SJCRH30 (cell line): ENCODE measurements at places on chromosomes 6 and 20.

GRCh38 chr6:105607636-105608621, 205.0 kb upstream of the PREP start:
- no peak for DNase-seq

- DNase-seq: no peak
Observed at GRCh38 chr6:72522735-72523141, 99.1 kb upstream of the KCNQ5 start.

DNA sequence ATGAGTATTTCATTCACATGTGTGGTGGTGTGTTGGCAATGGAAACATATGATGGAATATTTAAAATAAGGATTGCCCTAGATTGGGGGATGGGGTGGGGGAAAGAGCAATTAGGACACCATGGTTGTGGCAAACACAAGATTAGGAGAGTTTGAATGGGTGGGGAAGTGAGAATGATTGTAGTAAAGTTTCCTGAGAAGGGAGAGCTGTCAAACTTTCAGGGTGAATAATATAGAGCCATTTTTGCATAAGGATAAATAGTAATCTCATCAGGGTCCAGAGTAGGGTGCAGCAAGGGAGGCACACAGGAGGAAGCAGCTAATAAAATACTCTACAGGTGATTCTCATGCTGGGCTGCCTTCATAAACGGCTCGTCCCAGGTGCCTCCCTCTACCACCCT, 294.9 kb upstream of the MARCKS start:
- DNase-seq: no peak

- peak; percentile 29 for DNase-seq
Observed at GRCh38 chr6:76490456-76490855, 418.0 kb upstream of the IMPG1 start.

DNA sequence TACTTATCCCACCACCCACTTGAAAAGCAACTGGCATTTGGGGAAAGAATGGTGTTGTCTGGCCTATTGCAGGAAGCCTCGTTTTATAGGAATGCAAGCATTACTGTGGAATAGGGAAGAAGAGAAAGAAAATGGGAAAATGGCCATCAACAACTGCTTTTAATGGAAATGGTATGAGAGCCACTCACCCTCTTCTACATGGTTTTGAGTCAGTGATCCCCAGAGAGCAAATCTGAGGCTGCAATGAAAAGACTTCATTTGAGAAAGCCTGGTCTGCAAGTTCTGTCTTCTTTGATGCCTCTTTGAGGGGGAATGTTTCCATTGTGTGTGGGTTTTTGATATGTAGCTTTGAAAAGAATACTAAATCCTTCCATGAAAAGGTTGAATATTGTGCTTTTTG, 172.3 kb upstream of the HDDC2 start:
- no peak for DNase-seq

- no peak for DNase-seq
Observed at GRCh38 chr6:3489961-3490624, 33.2 kb upstream of the SLC22A23 start.

GRCh38 chr20:12660918-12661317, 347.9 kb upstream of the SPTLC3 start:
- DNase-seq: peak; percentile 22

GRCh38 chr6:37798436-37799262, 20.9 kb upstream of the ZFAND3 start:
- no peak for DNase-seq

DNA sequence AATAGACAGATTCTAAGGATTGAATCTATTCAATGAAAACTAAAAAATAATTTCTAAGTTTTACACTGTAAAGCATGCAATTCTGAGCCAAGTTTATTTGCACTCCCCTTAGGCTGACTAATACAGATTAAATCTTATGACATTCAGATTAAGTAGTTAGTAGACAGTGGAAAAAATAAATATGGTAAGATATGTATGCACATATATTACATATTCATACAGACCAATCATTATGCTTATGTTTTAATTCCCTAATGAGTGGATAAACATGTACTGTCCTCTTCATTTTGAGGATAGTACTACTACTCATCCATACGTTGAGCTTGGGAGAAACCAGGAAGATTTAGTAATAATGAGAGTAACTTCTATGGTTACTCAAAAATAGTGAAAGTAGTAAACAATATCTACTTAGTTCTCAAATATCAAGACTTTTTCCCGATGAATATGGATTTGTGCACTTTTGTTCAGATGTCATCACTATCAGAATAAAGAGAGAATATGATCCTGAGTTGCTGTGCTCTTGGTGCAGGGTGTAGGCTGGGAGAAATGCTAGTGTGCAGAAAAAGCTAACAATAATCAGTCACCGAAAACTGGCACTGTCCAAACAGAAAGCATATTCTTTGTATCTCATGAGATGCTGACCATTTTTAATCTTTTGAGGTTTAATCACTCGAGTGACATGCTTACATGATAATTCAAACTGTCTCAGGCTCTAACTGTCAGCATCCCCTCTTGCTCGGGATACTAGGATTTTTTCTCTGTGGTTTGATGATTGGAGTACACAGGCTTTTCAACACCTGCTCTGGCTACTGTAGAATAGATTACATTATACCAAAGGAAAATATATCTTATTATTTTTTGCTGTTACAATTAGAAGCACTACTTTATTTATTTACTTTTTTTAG, 111.6 kb downstream of the EPHA7 start:
- DNase-seq: no peak

DNA sequence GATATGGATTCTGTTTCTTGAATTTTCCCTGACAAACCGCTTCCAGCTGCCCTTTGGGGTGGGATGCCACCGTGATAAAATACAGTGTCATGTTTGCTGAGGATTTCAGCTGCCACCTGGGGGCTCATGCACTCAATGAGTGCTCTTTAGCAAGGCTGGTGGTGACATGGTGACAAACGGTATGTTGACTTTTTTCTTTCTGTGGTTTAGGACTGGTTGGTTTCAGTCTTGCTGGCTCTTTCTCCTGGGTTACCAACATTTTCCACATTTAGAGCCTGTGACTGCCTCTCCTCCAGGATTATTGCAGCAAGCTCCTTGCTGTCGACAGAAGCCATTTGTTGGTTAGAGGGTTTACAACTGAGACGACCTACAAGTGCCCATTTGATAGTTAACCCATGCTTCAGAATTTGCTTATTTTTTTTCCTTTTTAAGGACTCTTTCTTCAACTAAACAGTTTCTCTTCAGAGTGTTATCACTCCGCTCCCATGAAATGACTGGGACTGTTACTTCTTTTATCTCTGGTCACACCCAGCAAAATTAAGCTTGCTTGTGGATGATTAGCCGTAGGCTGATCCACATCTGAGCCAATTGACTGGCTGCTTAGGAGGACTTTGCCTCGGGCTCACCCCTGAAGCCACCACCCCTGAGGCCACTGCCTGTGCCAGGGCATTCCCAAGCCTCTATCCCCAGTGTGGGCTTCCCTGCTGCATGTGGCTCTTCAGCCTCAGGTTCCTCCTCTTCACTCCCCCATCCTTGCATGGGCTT, 48.4 kb upstream of the CDYL start:
- peak; percentile 56 for DNase-seq

- no peak for DNase-seq
Observed at GRCh38 chr6:92568541-92568940, 850.8 kb downstream of the EPHA7 start.

GRCh38 chr20:25013478-25014380, 21.2 kb upstream of the APMAP start:
- DNase-seq: no peak

DNA sequence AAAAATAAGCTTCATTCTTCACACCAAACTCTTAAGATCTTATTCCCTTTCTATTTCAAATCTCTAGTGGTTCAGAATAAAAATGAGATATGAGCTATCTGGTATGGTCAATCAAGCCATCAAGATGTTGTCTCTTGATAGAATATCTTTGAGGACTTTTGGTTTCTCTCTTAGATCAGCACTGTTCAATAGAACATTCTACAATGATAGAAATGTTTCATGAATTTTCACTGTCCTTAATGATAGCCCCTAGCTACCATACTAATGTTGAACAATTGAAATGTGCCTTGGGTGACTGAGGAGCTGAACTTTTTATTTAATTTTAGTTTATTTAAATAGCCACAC, 24.1 kb upstream of the HINT3 start:
- no peak for DNase-seq

DNA sequence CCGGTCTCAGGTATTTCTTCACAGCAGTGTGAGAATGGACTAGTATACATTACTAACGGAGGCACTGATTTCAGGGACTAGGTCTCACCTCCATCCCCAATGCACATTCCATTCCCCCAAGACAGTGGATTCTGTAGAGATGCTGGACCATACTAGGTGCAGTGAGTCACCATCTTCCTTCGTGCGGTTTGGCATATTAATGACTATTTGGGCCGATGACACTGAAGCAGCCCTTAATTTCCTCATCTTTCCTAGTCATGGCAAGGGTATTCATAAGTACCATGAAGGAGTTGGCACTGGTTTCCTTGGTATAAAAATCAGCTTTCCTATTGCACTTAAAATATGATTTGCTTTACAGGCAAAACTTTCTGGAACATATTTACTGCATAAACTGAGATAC, 121.4 kb upstream of the TRAF3IP2 start:
- DNase-seq: no peak

DNA sequence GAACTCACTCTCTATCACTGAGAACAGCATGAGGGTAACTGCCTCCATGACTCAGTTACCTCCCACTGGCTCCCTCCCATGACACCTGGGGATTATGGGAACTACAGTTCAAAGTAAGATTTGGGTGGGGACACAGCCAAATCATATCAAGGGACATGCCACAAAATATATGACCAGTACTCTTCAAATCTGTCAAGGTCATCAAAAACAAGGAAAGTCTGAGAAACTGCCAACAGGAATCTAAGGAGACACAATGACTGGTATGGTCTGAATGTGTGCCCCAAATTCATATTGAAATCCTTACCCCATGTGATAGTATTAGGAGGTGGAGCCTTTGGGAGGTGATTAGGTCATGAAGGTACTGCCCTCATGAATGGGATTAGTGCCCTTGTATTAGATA, 258.8 kb downstream of the TPBG start:
- no peak for DNase-seq

- DNase-seq: no peak
Observed at GRCh38 chr20:42790111-42790510, 399.6 kb downstream of the PTPRT start.

- DNase-seq: peak; percentile 81
Observed at GRCh38 chr6:116971959-116972358, 94.9 kb downstream of the RFX6 start.

DNA sequence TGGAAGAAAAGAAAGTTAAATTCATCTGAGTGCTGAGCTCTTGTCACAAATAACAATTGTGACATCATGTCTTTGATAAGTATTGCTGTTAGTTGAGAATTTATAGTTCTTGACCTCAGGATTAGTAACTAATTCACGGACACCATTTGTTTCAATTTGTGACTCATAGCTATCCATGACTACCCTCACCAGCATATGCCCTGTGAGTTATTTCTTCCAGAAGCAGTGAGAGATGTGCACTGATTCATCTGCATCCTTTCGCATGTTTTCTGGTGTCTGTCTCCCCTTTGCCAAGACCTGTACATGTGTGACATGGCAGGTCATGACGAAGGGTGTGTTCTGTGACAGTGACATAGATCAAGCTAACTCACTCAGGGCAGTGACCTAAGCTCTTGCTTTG, 86.9 kb downstream of the SOBP start:
- no peak for DNase-seq

GRCh38 chr20:22583773-22584521, 425 bp downstream of the FOXA2 start:
- peak; percentile 66 for DNase-seq

GRCh38 chr6:167815296-167815980, 11.3 kb upstream of the AFDN start:
- DNase-seq: no peak

GRCh38 chr20:37552415-37552814, 24.7 kb upstream of the BLCAP start:
- no peak for DNase-seq

DNA sequence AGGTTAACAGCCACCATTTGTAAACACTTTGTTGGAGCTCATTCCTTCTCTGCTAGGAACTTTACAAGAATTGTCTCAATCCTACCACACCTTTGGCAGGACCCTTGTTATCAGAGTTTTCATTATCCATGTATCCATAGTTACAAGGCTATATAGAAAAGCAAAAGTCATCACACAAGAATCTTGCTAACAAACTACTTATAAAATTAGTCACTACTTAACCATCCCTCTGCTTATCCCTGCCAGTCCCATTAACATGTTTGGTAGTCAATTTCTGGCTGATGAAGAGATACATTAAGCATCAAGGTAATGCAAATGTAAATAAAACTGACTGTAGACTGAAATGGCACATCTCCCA, 10.4 kb downstream of the ZSWIM3 start:
- DNase-seq: no peak

DNA sequence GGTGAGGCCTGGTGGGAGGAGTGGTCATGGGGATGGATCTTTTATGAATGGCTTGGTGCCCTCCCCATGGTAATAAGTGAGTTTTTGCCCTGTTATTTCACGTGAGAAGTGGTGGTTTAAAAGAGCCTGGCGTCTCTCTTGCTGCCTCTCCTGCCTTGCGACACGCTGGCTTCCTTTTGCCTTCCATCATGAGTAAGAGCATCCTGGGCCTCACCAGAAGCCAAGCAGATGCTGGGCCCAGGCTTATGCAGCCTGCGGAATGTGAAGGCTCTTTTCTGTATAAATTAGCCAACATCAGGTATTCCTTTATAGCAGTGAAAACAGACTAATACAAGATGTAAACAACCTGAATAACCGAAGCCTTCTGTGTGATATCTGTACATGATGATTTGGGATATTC, 27.6 kb downstream of the VTA1 start:
- no peak for DNase-seq

GRCh38 chr6:47147836-47148344, 105.8 kb upstream of the ADGRF1 start:
- DNase-seq: no peak

- no peak for DNase-seq
Observed at GRCh38 chr6:53585208-53585900, 40.5 kb upstream of the GCLC start.

- no peak for DNase-seq
Observed at GRCh38 chr20:13130061-13130706, 90.9 kb upstream of the ISM1 start.

GRCh38 chr6:141202626-141203025, 930.1 kb upstream of the GJE1 start:
- DNase-seq: no peak

DNA sequence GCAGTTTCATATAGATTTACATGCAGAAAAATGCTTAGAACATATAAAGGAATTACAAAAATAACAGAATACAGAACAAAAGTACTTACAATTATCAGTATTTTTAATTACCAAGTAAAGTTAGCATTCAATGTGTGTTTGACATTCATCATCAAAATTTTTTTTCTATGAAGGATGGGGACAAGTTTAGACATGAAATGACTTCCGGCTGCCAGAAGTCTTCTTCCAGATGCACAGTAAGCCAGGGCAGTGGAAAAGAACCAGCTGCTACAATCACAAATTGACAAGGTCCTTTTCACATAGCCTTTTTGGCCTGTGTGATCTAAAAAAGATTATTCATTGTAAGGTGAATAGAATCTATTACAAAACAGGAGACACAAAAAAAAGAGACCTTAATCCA, 73.8 kb downstream of the HUS1B start:
- peak; percentile 16 for DNase-seq
